ENCODE measurements at places on chromosomes 6 and 20.

- no peak for DNase-seq
Observed at GRCh38 chr6:3036861-3037637, 31.2 kb upstream of the RIPK1 start.

DNA sequence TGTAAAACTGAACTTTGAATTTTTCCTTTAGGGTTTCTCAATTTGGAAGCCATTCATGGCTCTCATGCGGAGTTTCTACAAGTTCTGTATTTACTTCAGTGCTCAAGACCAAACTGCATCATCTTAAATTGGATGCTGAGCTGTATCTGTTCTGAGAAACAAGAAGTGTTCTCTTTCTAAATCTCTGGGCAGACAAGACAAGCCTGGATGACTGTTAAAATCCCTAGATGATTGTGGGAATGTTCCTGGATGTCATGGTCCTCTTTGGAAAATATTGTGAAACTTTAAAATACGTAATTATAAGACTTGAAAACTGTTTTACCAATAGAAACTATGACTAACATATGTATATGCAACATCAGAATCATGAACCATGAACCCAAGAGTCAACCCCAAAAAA is 6.2 kb upstream of the GCM1 start:
- DNase-seq = no peak

GRCh38 chr6:14070457-14070856 is 47.1 kb upstream of the CD83 start:
- DNase-seq = no peak

DNA sequence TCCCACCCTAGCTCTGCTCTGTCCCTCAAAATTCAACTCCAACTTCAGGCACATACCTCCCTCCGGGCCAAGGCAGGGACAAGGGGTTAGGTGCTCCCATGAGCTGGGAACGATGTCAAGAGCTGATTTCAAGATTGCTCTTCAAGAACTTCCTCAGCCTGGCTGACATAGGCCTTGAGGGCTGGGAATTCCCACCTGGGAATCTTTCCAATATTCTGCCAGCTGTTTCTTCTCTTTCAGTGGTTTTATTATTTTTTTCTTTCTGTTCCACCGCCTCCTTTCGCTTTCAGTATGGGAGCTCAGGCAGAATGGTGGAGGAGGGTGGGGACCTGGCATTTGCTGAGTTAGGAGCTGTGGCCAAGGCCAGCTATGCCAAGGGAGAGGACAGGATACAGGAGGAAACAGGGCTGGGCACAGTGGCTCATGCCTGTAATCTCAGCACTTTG is 33.7 kb downstream of the SRSF3 start:
- no peak for DNase-seq

DNA sequence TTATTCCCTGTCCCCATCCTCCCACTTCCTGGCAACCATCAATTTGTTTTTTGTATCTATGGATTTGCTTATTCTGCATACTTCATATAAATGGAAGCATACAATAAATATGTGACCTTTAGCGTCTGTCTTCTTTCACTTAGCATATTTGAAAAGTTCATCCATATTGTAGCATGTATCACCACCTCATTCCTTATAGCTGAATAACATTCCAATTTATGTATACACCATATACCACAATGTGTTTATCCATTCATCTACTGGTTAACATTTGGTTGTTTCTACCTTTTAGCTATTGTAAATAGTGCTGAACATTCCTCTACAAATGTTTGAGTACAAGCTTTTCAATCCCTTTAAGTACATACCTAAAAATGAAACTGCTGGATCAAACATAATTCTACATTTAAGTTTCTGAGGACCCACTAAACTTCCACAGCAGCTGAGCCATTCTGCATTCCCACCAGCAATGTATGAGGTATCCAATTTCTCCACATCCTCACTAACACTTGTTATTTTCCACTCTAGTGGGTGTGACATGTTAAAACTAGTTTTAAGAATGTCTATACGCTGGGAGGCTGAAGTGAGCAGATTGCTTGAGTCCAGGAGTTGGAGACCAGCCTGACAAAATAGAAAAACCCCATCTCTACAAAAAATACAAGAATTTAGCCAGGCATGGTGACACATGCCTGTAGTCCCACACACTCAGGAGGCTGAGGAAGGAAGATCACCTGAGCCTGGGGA is 32.9 kb downstream of the NUDT3 start:
- no peak for DNase-seq

GRCh38 chr6:166006900-166007301 is 160.8 kb downstream of the TBXT start:
- no peak for DNase-seq

DNA sequence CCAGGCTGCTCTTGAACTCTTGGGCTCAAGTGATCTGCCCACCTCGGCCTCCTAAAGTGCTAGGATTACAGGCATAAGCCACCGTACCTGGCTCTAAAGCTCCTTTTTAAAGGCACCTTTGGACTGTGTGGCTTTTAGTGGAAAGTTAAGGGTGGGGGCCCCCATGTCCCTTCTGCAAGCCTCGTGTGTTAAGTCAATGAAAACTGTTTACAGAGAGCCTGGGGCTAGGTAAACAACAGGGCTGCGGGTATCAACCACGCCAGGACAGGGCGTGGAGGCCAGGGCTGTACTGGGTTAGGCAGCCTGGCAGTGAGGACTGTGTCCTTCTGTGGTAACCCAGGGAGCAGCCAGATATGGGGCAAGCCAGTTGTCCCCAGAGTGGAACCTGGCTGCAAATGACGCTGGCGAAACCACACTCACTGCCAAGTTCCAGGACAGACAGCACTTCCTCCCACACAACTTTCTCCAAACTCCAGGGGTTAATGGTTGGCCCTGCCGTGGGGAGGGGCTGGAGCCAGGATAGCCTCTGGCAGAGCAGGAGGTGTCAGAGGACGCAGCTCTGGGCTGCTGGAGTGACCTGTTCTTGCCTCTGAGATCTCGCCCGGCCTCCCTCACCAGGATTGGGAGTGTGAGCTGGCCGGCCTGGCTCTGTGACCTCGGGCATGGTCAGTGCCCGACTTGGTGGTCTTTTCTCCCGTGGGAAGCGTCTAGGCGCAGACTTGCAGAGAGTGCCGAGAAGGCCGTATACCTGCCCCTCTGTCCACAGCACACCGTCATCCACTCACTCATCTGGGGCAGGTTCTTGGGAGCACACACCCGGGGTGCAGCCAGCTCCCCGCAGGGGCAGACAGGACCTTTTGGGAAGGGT is 3.2 kb downstream of the SLC17A9 start:
- DNase-seq = no peak

DNA sequence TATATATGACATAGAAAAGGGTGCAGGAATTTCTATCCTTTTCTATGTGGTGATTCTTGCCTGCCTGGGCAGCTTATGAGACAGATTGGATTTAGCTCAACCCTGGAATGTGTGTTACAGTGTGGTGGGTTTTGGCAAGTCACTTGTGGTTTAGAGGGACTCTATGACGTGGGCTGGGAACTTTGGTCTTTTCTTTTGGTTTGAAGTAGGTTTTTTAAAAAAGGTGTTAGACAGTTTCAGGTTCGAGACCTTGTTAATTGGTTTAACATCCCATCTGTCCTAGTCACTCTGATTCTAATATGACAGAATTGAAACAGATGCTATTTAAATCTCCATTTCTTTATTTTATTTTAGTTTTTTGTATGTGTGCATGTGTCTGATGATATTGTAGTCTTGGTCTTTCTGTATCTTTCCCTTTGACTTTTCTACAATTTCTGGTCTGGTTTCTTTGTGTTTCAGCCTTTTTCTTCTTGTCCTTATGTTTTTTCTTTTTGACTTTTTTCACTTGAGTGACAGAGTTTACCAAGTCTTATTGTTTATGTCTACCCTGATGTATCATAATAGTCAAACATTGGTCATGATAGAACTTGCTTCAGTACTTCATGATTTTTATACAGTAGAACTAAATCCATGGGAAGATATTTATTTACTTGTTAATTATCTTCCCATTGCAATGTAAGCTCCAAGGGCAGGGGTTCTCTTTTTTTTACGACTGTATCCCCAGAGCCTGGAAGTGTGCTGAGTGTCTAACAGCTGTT is 174.3 kb downstream of the CDKAL1 start:
- DNase-seq = no peak

DNA sequence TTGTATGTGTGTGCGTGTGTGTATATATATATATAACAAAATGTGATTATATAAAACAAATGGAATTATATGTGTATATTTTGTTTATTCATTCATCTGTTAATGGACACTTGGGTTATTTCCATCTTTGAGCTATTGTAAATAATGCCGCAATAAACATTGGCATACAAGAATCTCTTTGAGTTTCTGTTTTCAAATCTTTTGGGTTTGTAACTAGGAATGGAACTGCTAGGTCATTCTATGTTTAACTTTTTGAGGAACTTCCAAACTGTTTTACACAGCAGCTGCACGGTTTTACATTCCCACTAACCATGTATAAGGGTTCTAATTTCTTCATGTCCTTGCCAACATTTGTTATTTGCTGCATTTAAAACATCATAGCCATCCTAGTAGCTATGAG is 39.9 kb upstream of the TGM2 start:
- no peak for DNase-seq

GRCh38 chr6:31473780-31474761 is 23.9 kb upstream of the MICB start:
- no peak for DNase-seq

- no peak for DNase-seq
Observed at GRCh38 chr6:70627500-70628254, 40.0 kb upstream of the SMAP1 start.

- no peak for DNase-seq
Observed at GRCh38 chr6:16706911-16707783, 54.1 kb downstream of the ATXN1 start.

DNA sequence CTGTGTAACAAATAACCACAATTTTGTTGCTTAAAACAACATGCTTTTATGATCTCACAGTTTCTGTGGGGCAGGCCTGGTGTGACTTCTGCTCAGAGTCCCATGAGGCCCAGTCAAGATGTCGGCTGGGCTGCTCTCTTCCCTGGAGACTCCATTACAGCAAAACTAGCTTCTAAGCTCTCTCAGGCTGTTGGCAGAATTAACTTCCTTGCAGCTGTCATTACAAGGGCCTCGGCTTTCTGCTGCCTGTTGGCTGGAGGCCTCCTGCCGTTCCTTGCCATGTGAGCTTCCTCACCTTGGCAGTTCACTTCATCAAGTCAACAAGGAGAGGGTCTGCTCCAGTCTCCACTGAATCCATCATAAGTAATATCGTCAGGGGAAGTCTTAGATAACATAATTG is 659.2 kb downstream of the PRKN start:
- DNase-seq = no peak

GRCh38 chr20:41726727-41727126 is 108.5 kb upstream of the CHD6 start:
- DNase-seq = no peak

- no peak for DNase-seq
Observed at GRCh38 chr6:74320074-74320473, 624.1 kb downstream of the CD109 start.

GRCh38 chr6:12160326-12160725 is 129.8 kb upstream of the EDN1 start:
- DNase-seq = no peak

DNA sequence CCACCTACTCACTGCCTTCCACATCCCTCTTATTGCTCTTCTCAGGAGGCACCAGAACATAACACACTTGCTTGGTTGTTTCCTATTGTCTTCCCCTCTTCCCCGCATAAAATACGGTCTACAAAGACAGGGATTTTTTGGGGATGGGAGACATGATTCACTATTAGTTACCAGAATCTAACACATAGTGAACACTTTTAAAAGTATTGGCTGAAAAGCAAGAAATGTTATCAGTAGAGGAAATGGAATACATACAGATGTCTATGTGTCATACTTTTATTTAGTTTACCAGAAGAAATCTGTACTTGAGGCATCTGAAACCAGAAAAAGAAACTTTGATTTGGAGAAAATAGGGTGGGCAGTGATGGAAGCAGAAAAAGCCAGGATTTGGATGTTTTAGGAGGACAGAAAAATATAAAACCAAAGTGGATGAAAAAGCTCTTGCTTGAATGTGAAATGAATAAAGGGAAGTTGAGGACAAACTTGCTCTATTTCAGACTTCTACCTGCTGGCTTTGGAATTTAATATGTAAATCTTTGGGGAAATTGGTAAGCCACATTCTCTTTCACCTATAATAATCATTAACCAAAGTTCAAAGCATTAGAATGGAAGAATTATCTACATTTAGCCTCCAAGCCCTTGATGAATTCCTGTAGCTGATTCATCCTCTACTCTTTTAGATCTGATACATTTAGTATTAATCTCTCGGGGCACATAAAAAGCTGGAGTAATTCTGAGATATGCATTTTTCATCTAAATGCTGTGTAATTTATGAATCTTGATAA is 82.6 kb downstream of the DOK5 start:
- no peak for DNase-seq

DNA sequence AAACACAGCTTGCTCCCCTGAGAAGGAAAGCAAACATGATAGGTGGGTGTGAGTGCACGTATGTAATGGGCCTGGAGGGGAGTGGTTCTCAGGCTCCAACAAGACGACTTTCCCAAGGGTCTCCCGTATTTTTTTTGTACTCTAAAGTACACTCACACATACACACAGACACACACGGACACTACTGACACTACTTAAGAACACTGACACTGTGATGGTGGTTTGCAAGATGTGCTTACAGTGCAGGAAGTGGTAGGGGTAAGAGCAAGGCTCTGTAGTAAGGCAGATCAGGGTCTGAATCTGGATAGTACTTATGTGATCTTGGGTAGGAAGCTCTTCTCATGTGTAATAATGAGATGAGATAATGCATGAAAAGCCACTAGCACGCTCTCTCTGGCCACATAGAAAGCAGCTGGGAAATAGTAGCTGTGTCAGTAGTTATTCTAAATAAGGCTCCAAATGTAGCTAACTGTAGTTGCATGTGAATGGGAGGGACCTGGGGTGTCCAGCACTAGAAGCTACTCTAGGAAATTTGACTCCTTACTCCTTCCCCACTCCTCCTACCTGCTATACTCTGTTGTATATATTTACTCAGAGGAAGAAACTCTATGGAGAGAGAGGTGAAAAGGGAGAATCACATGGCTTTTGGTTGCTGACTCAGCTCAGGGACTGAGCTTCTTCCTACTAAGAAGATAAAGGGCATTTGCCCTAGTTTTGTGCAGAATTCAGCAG is 8.4 kb upstream of the ZBTB24 start:
- no peak for DNase-seq

GRCh38 chr20:52596256-52596655 is 375.9 kb upstream of the TSHZ2 start:
- DNase-seq = no peak

GRCh38 chr6:72746276-72746675 is 124.4 kb downstream of the KCNQ5 start:
- DNase-seq = no peak

DNA sequence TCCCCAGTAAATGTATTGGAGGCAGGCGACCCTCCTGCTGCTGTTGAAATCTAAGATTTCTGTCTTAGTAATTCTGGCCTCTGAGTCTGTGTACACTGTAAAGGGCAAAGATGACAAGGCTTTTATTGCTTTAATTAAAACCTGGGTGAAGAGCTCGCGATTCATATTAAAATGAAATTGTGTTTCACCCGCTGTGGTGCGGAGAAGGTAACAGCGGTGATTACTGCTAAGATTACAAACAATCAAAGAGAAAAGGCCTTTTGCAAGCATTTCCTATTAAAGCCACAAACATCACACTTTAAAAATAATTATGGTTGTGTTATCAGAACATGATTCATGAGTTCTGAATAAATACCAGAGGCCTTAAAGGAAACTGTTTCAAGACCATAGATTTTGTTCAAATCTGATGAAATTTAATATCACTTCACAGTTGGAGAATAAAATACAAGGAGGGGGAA is 69.3 kb downstream of the TOX2 start:
- no peak for DNase-seq
